Fibroblast of lung (primary cell): ENCODE measurements at places on chromosomes 4 and X.
A peak's percentile ranks its signal among the peaks of the same experiment; 100 is the strongest.

GRCh38 chr4:81343536-81343935 lies 128.2 kb downstream of the RASGEF1B start:
- no peak for DNase-seq

DNA sequence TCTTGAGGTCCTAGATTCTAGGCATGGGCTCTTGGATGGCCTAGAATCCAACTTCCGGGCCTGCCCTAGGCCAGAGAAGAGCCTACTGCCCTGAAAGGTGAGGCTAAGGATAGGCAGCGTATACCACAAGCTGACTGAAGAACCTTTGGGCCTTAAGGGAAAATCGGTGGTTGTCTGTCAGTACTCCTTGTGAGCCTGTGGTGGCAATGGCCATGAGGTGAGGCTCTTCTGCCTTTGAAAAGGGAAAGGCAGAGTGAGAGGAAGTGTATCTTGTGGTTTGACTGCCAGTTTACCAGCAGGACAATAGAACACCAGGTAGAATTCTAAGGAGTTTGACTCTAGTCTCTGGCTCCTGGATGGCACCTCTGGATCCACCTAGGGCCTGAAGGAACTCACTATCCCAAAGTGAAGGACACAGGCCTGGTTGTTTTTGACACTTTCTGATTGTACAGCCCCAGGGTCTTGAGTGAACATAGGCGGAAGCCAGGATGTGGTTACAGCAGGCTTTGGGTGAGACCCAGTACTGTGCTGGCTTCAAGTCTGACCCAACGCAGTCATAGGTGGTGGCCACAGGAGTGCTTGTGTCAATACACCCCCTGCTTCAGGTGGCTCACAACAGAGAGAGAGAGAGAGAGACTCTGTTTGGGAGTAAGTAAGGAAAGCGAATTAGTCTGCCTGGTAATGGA lies 20.9 kb downstream of the ITIH6 start:
- no peak for DNase-seq

DNA sequence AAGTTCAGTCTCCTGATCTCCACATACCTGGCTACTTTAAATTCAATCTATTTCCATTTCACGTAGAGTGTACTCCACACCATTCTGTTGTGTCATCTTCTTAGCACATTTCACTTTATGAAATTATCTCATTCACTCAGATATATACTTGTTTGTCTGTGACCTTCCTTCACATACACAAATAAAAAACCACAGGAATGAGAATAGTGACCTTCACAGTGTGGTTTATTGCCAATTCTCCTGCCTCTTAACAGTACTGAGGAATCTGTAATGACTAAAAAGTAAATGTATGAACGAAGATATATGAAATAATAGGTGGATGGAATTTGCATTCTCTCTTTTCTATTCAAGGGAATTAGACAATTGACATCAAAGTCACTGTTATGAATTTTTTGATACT lies 183.9 kb upstream of the PCDH7 start:
- DNase-seq: peak; percentile 53

GRCh38 chr4:15968551-15969300 lies 5.8 kb upstream of the FGFBP2 start:
- no peak for DNase-seq

- DNase-seq: peak; percentile 75
Observed at GRCh38 chr4:65645185-65645584, 25.1 kb downstream of the EPHA5 start.

DNA sequence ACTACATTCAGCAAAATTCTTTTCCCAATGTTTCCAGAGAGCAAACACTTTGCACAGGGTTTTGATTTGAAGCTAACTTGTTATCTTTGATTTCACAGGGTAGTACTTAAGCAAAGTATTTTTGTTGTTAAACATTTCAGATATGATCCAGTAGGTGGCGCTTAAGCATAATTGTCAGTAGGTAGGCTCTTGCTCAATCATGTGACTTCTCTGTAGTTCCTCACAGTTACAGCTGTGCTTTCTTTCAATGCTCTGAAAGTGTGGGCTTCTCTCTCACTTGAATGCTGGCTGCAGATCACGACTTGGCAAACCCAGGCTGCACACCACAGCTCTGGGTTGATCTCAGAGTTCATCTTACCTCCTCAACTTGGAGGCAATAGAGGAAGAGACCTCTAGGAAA lies 1016.5 kb downstream of the SH3BGRL start:
- DNase-seq: peak; percentile 0

DNA sequence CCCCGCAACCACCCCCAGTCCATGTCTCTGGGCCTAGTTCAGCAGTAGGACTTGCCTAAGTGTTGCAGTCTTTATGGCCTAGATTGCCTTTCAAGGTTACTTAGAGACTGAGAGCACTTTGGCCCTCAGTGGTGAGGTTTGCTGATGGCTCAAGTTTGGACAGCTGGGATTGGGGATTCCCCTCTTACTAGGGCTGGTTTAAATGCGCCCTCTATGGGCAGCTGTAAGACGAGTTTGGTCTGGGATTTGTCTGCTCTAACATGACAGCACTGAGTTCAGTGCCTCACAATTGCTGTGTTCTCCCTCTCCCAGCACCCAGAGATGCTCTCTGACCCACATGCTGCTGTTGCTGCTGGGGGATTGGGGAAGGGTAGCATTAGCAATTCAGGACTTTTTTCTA lies 23.1 kb downstream of the DACH2 start:
- DNase-seq: peak; percentile 65
